ENCODE measurements at places on chromosomes 13 and 19.

- DNase-seq = no peak
Observed at GRCh38 chr13:36804588-36804987, 14.4 kb upstream of the RFXAP start.

- DNase-seq = no peak
Observed at GRCh38 chr19:7072541-7072940, 3.0 kb downstream of the ZNF557 start.

DNA sequence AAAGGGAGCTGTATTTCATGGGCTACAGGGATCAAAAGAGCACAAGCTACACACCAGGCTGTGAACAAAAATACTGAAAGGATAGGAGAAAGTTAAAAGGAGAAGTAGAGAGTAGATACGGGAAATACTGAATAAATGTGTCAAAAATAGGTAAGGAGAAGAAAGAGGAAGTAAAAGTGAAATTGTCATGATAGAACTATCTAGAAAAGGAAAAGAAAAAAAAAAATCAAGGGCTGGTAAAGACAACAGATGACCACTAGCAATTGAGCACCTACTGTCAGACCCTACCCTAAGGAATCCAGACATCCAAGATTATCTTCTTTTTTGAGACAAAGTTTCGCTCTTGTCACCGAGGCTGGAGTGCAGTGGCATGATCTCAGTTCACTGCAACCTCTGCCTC lies 4.8 kb downstream of the RUBCNL start:
- DNase-seq = no peak

GRCh38 chr13:95485518-95486144 lies 66.9 kb upstream of the CLDN10 start:
- no peak for DNase-seq

GRCh38 chr19:22528956-22529355 lies 105.2 kb upstream of the ZNF492 start:
- no peak for DNase-seq
